GM13976 (cell line): ENCODE measurements at places on chromosomes 4 and X.
A peak's percentile ranks its signal among the peaks of the same experiment; 100 is the strongest.

GRCh38 chrX:130120321-130120731 lies 10.0 kb upstream of the ELF4 start:
- DNase-seq: peak; percentile 71

DNA sequence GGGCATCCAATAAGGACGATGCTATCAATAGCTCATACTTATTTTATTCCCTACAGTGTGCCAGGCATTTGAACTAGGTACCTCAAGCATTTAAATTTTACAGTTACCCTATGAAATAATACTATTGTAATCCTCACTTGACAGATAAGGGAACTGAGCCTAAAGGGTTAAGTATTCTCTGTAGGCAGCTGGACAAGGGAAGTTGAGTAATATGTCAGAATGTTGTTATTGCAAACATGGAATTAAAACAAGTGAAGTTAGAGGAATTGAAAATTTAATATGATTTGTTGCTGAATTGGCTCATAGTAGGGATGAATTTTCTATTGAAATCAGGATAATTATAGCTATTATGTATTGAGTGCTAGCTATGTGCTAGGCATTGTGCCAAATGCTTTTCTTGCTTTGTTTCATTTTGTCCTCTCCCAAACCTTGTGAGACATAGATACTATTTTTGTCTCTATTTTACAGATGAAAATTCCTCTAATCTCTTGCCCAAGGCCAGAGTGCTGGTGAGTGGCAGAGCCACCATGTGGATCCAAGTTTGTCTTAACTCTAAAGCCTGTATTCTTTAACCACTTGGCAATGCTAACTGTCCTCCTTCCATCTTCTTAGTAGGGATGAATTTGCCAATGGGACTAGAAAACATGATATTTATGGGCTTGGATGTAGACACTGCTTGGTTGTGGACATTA lies 58.1 kb downstream of the TMEM164 start:
- no peak for DNase-seq

GRCh38 chrX:68146054-68146453 lies 287.2 kb downstream of the OPHN1 start:
- DNase-seq: no peak

- peak; percentile 47 for DNase-seq
Measured at GRCh38 chr4:26992657-26993361, 132.2 kb downstream of the STIM2 start.

DNA sequence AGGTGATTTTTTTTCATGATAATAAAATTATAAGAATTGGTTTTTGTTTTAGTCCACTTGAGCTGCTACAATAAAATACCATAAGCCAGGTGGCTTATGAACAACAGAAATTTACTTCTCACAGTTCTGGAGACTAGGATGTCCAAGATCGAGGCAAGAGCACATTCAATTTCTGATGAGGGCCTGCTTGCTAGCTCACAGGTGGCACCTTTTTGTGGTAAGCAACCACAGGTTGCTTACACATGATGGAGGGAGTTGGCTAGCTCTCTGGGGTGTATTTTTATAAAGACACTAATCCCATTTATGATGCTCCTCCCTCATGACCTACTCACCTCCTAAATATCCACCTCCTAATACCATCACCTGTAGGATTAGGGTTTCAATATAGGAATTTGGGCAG lies 1248.5 kb upstream of the TENM3 start:
- DNase-seq: no peak

GRCh38 chr4:150541681-150542080 lies 40.3 kb upstream of the MAB21L2 start:
- DNase-seq: no peak

GRCh38 chr4:67393699-67394281 lies 151.5 kb downstream of the CENPC start:
- DNase-seq: peak; percentile 16

- DNase-seq: no peak
Measured at GRCh38 chrX:53262918-53263394, 18.4 kb downstream of the IQSEC2 start.

- no peak for DNase-seq
Measured at GRCh38 chr4:7332216-7333023, 102.3 kb downstream of the PSAPL1 start.

GRCh38 chr4:177177541-177178081 lies 132.1 kb upstream of the NEIL3 start:
- DNase-seq: no peak

GRCh38 chr4:183306811-183307210 lies 13.3 kb downstream of the CLDN22 start:
- no peak for DNase-seq

DNA sequence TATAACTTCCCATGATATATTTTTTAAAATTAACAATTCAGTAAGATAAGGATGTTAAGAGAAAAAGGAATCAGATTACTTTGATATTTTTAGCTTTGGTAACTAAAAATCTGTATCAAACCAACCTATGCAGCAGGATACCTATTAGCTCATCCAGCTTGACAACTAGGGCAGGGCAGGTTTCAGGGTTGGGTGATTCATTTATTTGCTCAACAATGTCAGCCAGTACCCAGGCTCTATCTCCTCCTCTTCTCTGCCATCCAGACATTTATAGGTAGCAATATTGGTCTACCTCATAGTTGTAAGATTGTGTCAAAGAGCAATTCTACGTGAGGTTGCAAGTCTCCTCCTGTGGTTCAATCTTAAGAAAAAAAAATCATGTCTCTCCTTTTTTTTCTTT lies 421.9 kb downstream of the ANKRD50 start:
- no peak for DNase-seq

GRCh38 chrX:45602151-45602550 lies 401.5 kb upstream of the DIPK2B start:
- no peak for DNase-seq

DNA sequence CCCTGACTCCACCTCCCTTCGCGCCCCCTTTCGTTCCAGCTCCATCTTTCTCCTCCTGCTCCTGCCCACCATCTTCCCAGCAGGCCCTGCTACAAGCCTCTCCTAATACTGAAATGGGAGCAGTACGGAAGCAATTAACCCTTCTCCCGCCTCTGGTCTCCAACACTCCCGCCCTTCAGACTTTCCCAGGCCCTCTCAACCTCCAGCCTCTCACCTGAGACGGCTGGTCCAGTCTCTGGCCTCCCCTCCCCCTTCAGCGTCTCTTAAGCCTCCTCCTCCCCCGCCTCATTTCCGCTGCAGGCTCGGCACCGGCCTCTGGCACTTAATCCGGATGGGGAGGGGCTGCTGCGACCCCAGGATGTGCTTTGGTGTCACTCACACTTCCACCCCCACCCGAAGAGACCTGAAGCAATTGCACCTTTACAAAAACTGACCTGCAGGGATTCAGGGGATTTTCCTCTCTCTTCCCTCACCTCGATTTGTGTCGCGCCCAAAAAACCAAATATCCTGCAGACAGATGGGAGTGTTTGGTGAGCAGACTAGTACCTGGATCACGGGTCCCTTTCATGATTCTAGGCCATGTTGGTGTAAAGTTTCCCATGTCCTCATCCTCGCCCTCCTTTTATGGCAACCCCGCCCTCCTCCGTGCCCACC lies 657 bp downstream of the TCEAL8 start:
- peak; percentile 34 for DNase-seq

DNA sequence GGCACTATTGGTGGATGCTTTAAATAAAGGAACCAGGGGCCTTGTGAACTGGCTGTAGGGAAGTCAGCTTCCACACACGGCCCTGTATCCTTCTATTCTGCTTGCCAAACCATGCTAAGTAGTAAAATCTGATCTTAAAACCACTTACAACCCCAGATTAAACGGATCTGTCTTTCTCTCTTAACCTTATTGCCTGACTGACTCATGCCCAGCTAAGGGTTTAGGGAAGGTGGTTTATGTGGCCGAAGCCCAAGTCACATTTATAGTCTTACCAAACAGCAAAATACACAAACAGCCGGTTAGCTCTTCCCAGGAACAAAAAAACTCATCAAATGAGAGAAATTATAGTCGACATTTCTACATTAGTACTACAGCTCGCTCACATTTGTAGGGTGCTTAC lies 988.4 kb upstream of the TENM3 start:
- no peak for DNase-seq

GRCh38 chrX:23403849-23404248 lies 69.2 kb downstream of the PTCHD1 start:
- DNase-seq: no peak

DNA sequence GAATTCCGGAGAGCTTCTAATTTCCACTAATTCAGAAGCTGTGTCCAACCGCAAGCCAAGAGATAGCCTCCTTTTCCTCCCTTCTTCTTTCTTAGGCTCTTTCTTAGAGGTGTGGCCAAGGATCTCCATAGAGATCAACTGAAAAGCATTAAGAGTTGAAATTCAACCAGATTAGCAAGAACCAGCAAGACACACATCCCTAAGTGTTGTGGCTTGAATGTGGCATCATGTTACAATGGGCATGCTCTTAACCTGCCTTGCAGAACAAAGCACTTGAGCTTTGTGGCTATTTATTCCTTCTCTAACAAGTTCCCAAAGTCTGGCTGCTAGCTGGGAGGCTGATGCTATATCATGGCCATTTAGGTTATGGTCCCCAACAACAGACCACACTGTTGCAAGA lies 10.4 kb downstream of the ANOS1 start:
- no peak for DNase-seq

GRCh38 chr4:76821641-76822040 lies 76.3 kb downstream of the SOWAHB start:
- DNase-seq: no peak

GRCh38 chr4:7103031-7103606 lies 35.3 kb upstream of the GRPEL1 start:
- DNase-seq: peak; percentile 99

DNA sequence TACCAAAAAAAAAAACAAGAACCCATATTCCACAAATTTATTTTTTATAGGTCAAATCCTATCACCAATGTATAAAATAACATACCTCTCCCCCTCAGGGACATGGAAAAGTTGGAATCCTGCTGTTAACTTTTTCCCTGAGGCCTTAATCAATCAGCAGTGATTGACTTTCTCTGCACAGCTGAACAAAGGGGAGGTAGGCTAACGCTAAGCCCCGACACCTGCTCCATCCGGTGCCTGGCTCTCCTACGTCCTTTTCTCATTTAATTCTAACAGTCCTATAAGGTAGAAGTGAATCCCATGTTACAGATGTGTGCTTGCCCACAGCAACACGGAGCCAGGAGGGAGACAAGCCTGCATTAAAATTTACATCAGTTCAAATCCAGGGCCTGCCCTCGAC lies 2.8 kb downstream of the CENPU start:
- DNase-seq: no peak

DNA sequence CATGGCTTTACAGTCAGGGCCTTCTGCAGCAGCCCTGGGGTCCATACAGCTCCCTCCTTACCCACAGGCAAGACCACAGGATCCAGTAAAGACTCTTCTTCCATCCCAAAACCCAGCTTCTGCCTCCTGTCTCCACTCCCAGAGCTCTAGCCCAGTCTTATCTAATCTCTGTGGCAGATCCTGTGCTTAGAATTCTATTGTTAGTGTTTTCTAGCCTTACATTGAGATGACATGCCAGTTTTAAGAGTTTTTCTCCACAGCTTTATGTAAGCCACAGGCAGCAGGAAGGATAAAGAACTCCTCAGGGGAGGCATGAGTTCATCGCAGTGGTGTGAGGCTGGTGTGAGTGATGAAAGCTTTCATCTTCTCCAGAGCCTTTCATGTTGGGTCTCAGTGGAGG lies 129.1 kb downstream of the RCHY1 start:
- no peak for DNase-seq

DNA sequence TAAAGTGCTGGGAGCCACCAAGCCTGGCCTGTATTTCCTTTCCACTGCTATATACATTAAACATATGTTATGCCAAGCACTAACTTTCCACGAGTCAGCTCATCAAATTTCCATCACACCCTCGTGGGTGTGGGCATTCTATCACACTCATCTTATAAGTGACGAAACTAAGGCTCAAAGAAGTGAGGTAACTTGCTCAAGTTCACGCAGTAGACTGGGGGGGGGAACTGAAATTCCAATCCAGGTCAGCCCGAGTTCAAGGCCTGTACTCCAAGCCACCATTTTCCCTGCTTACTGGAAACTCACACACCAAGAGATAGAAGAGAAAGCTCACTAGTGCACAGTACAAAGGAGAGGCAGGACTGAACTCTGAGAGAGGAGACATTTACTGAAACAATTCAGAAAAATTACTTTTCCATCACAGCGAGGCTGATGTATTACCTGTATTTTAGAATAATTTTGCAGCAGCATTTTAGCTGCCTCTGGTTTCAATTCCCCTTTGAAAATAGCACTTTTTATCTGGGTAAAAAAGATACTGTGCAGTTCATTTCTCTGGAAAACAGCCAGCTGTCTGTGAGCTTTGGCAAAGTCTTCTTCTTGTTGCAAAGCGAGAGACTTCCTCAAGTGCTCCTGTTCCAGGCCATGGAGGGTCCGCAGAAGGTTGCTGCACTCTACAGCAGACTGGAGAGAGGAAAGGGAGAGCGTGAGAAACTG lies 76.8 kb downstream of the EVC2 start:
- no peak for DNase-seq

DNA sequence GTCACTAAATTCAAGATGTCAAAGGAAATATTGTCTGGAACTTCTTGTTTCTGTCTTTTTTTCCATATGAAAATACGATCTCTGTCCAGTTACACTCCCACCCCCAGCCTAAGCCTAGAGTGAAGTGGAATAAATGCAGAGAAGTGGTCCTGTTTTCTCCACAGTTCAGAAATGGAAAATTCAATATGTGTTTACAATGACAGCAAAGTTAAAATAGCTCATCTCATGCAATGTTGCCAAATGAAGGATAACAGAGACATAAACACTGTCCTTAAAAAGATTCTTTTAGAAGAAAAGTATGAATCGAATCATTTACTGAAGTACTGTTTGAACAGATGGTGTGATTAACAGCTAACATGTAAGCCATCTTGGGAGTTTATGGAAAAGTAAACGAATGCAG lies 160.8 kb upstream of the STK26 start:
- DNase-seq: no peak

- no peak for DNase-seq
Measured at GRCh38 chr4:11914406-11914805, 485.7 kb upstream of the HS3ST1 start.

DNA sequence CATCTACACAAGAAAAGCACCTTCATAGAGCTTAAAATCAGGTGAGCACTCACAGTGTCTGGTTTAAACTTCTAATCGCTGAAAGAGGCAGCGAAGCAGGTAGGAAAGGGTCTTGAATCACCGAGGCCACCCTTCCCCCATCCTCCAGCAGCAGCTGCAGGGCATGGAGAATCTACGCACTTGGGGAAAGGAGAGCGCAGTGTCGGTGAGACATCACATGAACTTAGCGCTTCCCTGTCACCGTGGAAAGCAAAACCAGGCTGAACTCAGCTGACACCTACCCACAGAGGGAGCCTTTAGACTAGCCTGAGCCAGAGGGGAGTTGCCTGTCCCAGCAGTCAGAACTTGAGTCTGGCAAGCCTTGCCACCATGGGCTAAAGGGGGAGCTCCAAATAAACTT lies 197.2 kb upstream of the ZFP42 start:
- DNase-seq: no peak

GRCh38 chrX:7542587-7543380 lies 300.2 kb upstream of the VCX start:
- DNase-seq: no peak

DNA sequence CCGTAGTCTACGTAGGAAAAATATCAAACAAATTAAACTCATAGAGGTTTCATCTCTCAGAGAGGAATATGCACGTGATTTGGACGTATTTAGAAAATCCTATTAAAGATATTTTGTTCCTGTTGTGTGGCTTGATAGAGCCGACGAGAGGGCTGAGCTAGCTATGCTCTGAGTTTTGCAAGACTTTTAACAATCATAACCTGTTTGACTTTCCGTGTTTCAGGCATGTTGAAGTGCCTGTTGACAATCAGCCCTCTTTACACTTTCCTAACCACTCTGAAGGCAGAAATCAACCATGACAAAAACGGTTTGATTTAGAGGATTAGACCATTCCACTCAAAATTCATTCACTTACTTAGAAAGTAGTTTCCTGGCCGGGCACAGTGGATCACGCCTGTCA lies 297.3 kb downstream of the ASMT start:
- DNase-seq: no peak

GRCh38 chrX:40099055-40099958 lies 1.5 kb upstream of the BCOR start:
- DNase-seq: peak; percentile 64
